Neural progenitor cell (in vitro differentiated cells): ENCODE measurements at places on chromosomes 3 and 15.

- DNase-seq = peak; percentile 37
Measured at GRCh38 chr15:51267703-51268083, 70.7 kb downstream of the CYP19A1 start.

DNA sequence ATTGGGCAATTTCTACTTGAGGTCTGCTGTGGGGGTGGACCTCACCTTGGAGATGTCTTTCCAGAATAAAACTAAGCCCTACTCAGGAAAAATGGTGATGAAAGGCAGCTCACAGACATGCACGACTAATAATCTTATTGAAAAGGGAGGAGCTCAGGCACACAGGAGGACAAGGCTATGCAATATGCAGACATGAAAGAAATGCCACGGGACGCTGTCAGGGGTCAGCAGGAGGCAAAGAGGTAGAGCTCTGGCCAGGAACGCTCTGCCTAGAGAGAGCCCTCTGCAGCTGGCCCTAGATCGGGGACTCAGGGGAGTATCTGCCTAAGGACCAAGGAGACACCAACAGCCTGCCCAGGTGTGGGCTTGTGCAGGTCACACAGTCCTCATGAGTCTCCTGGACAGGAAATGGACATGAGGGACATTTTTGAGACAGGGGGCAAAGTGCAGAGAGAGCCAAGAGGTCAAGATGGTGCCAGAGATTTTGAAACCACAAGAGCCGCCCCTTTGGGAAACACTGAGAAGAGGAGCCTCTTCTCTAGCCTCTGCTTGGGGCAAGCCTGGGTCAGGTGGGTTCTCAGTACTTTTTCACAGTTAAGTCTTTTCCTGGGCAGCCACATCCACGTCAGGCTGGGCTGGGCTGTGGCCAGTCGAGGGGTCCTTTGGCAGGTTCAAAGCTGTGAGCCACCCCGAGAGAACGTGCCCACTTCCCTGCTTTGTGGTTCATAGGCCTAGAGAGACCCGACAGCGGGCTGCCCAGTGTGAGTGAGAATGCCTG lies 23.2 kb downstream of the EAF1 start:
- DNase-seq = no peak

DNA sequence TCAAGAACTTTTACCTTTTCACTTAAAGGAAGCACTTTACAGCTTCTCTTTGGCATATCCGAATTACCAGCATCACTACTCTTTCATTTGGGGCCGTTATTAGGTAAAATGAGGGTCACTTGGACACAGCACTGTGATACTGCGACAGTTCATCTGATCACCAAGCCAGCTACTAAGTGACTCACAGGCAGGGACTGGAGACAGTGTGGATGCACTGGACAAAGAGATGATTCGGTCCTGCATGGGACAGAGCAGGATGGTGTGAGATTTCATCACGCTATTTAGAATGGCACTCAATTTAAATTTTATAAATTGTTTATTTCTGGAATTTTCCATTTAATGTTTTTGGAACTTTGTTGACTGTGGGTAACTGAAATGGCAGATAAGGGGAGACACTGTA lies 166.9 kb upstream of the IL12A start:
- DNase-seq = no peak

DNA sequence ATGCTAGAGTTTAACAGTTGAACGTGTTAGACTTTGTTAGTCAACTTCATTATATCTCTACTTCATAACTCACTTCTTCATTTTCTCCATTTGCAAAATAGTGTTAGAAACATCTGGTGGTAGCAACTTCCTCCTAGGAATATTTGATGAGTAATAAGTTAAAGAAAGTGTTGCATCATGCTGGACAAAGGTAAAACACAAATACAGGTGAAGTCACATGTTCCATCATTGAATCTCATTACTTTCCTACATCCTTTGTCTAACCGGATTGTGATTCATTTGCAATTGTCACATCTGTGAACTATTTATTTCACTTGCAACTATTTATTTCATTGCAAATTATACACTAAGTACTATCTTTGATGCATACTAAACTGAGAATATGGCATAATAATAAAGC lies 186.5 kb downstream of the TUSC7 start:
- DNase-seq = no peak

GRCh38 chr15:90561344-90562244 lies 31.9 kb downstream of the CRTC3 start:
- no peak for DNase-seq

DNA sequence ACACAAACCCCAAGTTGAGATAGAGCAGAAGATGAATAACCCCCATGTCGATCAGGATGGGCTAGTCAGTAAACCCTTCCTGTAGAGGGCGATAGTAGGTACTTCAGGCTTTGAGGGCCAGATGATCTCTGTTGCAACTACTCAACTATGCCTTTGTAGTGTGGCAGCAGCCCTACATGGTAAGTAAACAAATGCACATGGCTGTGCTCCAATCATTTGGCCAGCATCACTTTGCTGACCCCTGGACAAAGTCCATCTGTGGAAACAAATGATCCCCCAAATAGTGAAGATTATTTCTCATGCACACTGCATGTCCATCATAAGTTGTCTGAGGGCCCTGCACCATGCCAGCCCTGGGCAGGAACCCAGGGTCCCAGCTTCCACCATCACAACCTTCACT lies 402.2 kb upstream of the PROK2 start:
- peak; percentile 18 for DNase-seq

- DNase-seq = no peak
Measured at GRCh38 chr15:48177383-48177765, 721 bp downstream of the MYEF2 start.

DNA sequence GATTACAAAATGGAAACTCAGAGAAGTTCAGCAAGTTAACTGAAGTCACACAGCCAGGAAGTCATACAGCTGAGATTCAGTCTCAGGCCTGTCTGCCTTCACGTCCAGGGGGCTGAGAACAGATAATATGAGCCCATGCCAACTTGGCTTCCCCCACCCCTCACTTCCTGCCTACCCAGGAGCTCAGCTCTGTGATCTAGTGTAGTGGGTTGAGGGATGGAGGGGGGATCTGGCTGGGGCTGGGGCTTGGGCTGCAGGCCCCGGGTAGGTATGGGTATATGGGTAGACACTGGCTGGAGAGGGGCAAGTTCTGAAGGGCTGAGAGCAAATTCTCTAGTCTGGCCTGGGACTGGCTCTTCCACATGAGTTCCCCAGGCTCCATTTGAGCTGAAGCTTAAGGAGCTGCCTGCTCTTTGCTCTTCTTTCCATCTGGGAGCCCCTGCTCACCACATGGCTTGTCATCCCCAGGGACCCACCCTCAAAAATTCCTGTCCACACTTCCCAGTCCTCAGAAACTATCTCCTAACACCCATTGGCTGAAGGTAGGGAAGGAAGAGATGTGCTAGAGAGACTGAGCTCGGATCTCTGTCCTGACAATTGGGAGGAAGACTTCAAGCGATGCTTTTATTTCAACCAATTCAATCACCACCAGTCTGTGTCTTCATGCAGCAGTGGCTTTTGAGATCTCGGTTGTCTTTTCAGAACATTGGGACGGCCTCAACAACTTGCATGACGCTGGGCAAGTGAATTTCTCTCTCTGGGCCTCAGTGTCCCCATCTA lies 2.0 kb downstream of the RASGRF1 start:
- no peak for DNase-seq

- DNase-seq = no peak
Measured at GRCh38 chr3:62781121-62781520, 94.1 kb downstream of the CADPS start.

DNA sequence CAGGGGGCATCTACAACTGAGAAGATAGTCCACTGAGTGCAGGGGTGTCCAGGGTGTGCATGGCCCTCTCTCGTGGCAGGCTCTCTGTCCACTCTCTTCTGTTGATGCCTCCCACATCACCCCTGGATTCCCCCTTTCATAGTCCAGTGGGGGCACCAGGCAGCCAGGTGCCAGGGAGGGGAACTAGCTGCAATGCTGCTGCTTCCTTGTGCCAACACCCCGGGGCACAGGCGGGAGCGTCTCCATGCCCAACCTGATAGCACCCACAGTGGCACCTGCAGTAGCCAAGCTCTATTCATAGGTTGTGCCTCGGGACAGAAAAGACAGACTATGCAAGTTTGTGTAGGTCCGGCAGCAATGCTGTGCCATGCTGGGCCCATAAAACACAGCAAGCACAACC lies 11.7 kb downstream of the DUOX2 start:
- no peak for DNase-seq

DNA sequence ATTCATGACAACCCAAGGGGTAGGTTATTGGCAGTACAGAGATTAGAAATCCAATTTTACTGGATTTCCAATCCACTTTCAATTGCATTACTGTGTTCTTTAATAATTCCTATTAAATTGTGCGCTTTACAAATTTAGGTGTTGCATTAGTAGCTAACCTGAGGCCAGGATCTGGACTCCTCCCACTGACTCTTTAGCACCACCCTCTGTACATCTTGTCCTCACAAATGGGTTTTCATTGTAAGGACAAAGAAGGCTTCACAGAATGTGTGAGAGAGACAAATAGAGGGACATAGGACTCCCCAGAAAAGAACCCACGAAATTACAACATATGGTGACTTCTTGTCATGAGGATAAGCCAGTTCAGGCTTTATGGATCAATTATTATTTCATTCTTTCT lies 643.1 kb upstream of the NAALADL2 start:
- DNase-seq = no peak

GRCh38 chr15:70091726-70092463 lies 5.8 kb downstream of the TLE3 start:
- DNase-seq = no peak

DNA sequence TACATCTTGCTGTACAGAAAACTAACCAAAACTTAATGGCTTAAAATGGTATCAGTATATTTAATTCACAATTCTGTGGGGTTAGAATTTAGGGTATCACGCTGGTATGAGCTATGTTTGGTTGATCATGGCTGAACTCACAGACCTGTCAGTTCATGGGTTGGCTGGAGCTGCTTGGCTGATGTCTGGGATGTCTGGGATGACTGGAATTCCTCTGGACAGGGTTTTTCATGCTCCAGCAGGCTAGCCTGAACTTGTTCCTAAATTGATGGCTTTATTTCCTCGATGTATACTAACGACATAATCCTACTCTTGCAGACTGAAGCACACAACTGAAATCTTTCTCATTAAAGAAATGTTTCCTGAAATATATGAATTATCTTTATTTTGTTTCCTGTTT lies 338.9 kb upstream of the GBE1 start:
- DNase-seq = peak; percentile 55

DNA sequence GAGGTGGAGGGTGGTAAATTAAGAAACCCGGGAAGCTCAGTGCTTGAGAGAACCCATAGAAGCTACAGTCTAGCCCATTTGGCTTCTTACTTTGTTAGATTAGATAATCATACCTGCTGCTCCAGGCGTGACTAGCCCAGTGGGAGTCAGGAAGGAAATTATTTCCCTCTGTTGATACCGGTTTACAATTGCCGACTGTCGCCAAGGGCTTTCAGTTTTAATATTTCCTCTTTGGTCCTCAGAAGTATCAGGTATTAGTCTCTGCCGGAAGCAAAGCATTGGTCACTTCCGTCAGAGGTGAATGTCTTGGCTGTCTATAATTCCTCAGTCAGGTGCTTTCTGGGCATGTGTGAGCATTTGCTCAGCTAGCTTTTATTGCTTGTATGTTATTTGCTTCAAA lies 75.2 kb downstream of the LPP start:
- no peak for DNase-seq

- DNase-seq = no peak
Measured at GRCh38 chr3:59189526-59189925, 139.7 kb upstream of the CFAP20DC start.

DNA sequence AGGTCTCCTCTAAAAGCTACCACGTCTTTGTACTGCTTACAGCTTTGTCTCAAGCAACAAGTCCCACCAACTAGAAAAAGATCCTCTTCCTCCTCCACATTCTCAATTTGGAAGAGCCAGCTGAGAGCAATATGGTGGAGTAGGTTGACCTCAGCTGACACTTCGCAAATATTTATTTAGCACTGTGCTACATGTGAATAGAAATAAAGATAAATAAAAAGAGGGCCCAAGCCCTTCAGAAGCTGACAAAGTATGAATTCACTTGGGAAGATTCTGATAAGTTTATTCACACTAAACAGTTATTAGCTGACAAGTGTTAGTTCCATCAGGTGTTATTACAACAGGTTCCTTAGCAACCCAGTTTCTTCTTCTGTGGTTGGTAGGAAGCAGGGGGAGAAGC lies 310.3 kb downstream of the GBE1 start:
- no peak for DNase-seq

DNA sequence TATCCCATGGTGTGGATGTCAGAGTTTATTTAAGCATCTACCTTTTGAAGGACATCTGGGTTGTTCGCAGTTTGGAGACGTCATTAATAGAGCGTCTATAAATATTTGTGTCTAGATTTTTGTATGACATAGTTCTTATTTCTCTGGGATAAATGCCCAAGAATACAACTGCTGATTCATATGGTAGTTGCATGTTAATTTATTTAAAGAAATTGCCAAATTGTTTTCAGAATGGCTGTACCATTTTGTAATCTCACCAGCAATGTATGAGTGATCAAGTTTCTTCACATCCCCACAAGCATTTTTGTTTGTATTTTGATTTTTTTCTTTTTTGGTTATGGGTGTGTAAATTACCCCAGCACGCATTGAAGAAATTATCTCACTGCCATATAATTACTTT lies 656.9 kb downstream of the NTRK3 start:
- DNase-seq = no peak

DNA sequence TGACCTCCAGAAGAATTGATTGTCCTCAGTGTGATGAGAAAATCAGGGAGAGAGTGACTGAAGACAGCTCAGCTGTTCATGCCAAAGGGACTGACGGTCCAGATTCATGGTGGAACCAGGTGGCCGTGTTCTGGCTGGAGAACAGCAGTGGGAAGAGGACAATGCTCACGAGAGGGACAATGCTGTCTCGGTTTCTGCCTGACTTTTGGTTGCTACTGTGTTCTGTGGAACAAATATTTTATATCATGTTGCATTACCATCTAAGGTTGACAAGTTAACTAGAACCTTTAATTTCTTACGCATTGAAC lies 58.0 kb upstream of the ULK4 start:
- no peak for DNase-seq

DNA sequence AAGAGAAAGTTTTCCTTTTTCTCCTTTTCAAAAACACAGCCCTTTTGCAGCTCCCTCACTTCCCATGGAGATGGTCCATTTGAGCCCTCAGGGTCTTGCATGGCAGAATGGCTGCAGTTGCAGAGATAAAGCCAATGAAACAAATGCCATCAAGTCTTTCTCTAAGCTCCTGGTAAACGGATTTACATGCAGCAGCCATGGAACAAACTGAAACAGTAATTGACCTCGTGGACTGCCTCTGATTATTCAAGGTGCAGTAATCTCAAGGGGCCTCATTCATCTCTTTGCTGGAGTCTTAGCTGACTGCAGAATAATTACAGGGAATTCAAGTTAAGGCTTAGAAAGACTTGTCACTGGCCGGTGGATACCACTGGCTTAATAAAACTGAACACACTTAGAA lies 125.1 kb downstream of the SQOR start:
- DNase-seq = peak; percentile 70
